ENCODE measurements at places on chromosomes 2 and 18. TPM values are rescaled to one million over a fixed set of nuclear protein-coding genes. Genes with fewer than 3 reads are reported as not detected.

RIT2 gene
- total RNA-seq: not detected

ACVR1C gene
- 0.19 TPM for total RNA-seq

GALR1 gene
- total RNA-seq: 0.04 TPM

IL36RN gene
- total RNA-seq: not detected

ST8SIA3 gene
- total RNA-seq: not detected

DNAH7 gene
- 0.50 TPM for total RNA-seq

ANKRD30B gene
- total RNA-seq: not detected

SPHKAP gene
- total RNA-seq: 103 TPM

RAX gene
- not detected for total RNA-seq

MEP1B gene
- not detected for total RNA-seq

NAT8 gene
- not detected for total RNA-seq

VIT gene
- 3.0 TPM for total RNA-seq

ACTR3 gene
- total RNA-seq: 146 TPM

PCARE gene
- 0.87 TPM for total RNA-seq

UGT1A1 gene
- total RNA-seq: not detected

AQP12A gene
- not detected for total RNA-seq

FTCDNL1 gene
- total RNA-seq: 4.7 TPM
